ENCODE measurements at places on chromosomes 1 and 21. TPM values are rescaled to one million over a fixed set of nuclear protein-coding genes. Genes with fewer than 3 reads are reported as not detected.
A peak's percentile ranks its signal among the peaks of the same experiment; 100 is the strongest.

GRCh38 chr1:228122921-228123441, 13.9 kb upstream of the MRPL55 start:
- no peak for DNase-seq

The GUCA2B gene
- total RNA-seq, result not detected

- no peak for DNase-seq
Observed at GRCh38 chr21:42641311-42642218, 11.9 kb upstream of the PDE9A start.

The OR2T11 gene
- not detected for total RNA-seq

The C1orf185 gene
- total RNA-seq, result not detected

- no peak for DNase-seq
Observed at GRCh38 chr21:44027607-44028286, 15.6 kb downstream of the TRAPPC10 start.

The YOD1 gene
- total RNA-seq, result 6.3 TPM

DNA sequence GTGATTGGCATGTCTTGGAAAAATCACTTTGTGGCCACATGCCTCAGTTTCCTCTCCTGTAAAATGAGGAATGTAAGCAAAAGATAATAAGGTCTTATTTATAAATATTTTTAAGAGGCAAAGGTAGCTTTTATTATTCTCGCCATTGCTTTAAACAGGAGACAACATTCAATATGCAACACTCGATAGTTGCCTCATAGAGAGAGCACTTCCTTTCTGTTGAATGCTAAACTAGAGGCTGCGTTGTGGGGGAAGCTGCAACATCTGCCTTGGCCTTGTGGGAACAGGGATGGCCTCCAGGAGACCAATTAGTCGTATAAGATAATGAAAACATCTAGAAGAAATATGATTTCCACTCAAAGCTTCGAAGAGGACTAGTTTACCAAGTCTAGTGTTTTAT, 3.5 kb downstream of the OSCP1 start:
- DNase-seq, result no peak

DNA sequence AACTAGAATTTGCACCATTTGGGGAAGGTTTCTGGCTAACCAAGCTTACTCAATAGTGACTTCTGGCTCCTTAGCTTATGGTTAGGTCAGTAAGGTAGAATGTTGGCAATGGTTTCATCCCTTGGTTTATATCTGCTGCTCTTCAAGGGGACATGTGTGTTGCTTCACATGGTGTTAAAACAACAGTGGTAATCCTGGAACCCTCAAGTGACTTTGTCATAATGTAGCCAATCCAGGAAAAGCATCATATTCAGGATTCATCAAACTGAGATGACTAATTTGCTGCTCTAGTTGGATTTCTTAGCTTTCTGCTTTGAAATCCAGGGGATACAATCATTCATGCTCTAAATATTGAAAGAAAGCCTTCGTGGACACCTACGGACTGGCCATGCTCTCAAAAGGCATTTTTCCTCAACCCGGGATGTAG, 108.7 kb downstream of the RGL1 start:
- no peak for DNase-seq

GRCh38 chr1:46442317-46443161, 47.1 kb upstream of the DMBX1 start:
- peak; percentile 49 for DNase-seq

DNA sequence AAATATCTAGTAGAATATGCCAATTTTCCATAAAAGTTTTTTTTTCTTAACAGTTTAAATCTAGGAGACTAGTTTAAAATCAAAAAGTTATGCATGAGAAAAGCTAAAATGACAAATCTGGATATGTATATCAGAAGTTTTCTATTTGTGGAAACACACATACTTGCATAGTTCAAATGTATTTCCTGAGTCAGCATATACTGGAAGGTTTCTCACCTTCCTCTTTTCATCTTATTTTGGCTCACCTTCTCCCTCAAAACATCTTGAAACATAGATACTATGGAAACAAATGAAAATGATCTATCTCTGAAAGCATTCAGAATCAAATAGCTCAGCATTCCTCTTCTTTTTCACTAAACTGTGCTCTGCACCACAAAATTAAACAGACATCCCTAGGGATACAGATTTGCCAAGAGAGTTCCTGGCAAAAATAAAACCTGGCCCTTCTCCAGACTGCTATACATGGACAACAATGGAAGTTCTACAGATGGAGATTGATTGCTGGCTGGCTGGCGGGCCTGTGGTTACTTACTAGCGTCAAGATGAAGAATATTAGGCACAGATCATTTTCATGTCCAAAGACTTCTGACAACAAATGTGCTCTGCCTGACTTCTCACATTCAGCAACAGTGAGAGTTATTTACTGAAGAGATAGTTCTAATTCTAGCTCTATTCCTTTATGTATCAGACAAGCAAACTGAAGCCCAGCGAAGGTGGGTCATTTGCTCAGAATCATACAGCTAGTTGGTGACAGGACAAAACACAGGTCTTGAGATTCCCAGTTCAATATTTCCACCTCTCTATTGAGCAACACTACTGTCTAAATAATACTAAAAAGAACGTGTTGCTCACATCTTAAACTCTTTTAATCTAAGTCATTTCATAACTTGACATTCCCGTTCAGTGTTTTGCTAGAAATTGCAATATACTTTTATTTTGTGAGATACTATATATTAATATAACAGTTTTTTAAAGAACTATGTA, 26.6 kb downstream of the DIPK1A start:
- peak; percentile 38 for DNase-seq

DNA sequence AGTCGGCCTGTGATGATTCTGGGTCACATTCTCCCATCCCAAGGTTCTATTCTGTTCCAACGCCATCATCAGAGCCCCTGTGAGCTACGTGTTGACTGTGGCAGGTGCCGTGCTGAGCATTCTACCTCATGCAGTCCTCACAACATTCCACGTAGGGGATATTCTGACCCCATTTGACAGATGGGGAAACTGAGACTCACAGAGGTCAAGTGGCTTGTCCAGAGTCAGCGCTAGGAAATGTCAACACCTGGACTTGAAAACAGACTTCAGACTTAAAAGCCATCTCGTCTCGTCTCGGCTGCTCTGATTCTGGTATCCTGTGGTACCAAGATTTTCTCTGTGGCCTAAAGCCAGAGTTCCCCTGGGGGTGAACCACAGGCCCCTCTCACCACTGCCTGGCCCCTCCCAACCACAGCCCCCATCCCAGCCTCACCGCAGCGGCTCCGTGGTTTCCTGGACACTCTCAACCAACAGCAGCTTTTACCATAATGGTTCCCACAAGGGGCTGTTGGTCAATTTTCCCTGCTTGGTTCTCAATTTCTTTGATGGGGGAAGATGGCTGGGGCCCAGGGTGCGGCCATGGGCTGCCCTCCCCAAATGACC, 39.6 kb downstream of the SDC3 start:
- no peak for DNase-seq

The HUNK gene
- total RNA-seq, result under 0.01 TPM

DNA sequence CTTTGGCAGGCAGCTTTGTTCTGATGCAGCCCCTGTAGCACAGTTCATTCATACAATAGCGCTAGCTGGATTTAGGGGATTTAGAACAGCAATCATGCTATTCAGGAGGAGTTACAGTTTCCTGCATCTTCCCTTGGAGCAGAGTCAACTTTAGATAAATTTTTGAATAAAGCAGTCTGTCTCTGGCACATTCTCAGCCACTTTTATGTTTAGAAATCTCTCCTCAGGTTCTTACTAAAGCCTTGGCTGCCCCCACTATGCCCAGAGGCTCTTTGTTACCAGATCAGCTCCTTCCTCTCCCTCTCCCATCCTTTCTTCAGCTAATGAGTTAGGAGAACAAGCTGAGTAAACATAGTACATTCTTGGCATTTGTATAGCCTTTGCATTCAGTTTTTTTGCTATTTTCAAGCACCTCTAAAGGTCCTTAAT, 17.0 kb upstream of the PIGC start:
- DNase-seq, result no peak

- no peak for DNase-seq
Observed at GRCh38 chr1:231883382-231883781, 256.8 kb downstream of the DISC1 start.

GRCh38 chr1:40806731-40807695, 23.4 kb downstream of the KCNQ4 start:
- DNase-seq, result peak; percentile 64

DNA sequence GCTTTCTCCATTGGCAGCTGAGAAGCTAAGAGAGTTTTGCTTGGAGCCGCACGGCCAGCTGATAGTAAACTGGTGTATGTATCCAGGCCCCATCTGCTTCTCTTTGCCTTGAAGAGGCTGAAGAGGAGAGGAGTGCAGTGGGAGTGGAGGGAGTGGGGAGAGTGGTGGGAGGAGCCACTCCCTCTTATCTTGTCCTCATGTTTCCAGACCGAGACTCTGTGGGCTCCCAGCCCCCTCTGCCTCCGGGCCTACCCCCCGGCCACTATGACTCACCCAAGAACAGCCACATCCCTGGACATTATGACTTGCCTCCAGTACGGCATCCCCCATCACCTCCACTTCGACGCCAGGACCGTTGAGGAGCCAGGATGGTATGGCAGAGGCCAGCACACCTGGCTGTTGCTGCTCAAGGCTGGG, 6.0 kb upstream of the LRRC71 start:
- DNase-seq, result no peak

The REG4 gene
- not detected for total RNA-seq

The CHRM3 gene
- 17.6 TPM for total RNA-seq

DNA sequence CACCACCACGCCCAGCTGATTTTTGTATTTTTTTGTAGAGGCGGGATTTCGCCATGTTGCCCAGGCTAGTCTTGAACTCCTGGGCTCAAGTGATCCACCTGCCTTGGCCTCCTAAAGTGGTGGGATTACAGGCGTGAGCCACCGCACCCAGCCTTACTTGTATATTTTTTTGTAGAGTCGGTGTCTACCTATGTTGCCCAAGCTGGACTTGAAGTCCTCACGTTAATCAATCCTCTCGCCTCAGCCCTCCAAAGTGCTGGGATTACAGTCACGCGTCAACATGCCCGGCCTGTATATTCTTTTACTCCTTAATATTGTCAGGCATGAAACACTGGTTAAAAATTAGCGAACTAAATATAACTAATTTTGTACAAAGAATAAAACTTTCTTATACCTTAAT, 5.5 kb upstream of the TOMM20 start:
- no peak for DNase-seq

GRCh38 chr21:41138711-41139110, 29.2 kb upstream of the BACE2 start:
- no peak for DNase-seq

- peak; percentile 72 for DNase-seq
Observed at GRCh38 chr1:159900086-159900680, at the start of gene CFAP45. Gene CFAP45 (minus strand): TSS chr1:159900165. CDS start chr1:159900098, 67 bp downstream.

- DNase-seq, result no peak
Observed at GRCh38 chr1:181504399-181504842, 21.1 kb downstream of the CACNA1E start.

The TOR3A gene
- total RNA-seq, result 26.7 TPM

- DNase-seq, result no peak
Observed at GRCh38 chr1:35062518-35063196, 16.5 kb upstream of the ZMYM1 start.

Data from ovary (tissue), 10 donors.